Dorsolateral prefrontal cortex (tissue), 122 donors: ENCODE measurements at places on chromosomes 5 and 9.

- DNase-seq, result no peak
These were observed 115.3 kb downstream of the PSD2 start for GRCh38 chr5:139910901-139911300.

- DNase-seq, result no peak
These were observed 22.5 kb downstream of the CDC42SE2 start for GRCh38 chr5:131286400-131286715.

DNA sequence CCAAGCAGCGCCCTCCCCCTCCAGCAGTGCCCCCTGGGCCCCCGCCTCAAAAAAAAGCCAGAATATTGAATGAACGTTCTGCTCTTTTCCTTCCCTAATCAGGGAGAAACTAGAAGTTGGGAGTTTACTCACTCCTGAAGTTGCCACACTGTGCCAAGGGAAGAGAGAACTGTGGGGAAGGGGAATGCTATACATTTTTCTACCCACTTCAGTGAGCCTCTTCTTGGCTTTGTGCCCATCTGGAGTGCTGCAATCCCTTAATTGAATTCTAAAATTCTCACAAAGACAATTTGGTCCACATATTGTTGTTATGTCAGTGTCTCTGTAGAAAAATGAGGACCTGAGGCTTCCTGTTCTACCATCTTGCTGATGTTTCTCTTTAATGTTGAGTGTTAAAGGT, 443.7 kb downstream of the DIRAS2 start:
- no peak for DNase-seq

GRCh38 chr5:67248703-67249589, 52.3 kb upstream of the CD180 start:
- DNase-seq, result no peak
